ENCODE measurements at places on chromosomes 2 and 18.

DNA sequence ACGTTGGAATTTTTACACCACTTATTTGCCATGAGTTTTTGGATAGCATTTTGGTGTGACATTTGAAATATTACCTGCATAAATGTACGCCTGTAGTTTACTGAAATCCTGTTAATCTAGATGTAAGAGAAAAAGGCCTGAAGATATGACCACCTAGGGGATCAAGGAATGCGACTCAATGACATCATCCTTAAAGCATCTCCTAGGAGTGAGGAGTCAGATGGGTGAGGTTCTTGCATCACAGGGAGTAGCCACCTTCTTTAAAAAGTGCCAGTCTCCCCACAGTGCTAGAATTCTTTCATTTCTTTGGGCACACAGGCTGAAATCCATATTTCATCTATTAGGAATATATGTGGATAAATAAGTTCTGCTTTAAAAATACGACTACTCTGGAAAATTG is 34.5 kb downstream of the ADCYAP1 start:
- no peak for DNase-seq

GRCh38 chr2:46431481-46432235 is 47.7 kb upstream of the TMEM247 start:
- no peak for DNase-seq

DNA sequence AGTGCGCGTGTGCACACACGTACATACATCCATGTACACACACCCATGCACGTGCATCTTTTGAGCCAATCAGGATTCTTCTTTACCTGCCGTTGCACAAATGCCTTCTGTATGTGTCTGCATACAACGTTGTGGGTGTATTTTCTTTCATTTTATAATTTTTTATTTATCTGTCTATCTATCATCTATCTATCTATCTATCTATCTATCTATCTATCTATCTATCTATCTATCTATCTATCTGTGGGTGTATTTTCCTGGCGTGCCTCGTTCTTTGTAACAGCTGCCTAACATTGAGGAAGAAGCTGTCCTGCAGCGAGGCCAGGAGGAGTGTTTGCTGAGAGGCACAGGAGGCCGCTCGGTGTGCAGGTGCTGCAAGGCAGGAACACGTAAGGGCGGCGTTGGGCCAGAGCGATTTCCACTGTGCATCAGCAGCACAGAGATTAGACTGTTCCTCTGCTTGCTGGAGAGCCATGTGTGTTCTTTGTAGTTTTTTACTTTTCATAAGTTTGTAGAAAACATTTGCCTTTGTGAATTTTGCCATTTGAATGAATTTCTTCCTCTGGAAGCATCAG is 84.4 kb downstream of the DGKD start:
- DNase-seq: no peak

DNA sequence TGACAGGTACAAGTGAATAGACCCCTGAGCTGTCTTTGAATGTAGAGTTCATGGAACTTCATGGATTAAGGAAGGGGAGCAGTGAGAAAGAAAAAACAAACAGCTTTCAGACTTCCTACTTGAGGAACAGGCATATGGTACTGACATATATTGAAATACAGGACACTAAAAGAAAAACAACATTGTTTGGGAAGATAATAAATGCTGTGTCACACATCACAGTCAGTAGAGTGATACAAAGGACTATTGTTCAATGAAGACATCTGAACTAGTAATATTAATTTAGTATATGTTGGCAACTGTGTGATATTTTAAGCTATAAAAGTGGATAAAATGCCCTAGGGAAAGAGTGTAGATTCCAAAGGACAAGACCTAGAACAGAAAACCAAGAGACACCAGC is 3.3 kb downstream of the DSC2 start:
- DNase-seq: no peak

DNA sequence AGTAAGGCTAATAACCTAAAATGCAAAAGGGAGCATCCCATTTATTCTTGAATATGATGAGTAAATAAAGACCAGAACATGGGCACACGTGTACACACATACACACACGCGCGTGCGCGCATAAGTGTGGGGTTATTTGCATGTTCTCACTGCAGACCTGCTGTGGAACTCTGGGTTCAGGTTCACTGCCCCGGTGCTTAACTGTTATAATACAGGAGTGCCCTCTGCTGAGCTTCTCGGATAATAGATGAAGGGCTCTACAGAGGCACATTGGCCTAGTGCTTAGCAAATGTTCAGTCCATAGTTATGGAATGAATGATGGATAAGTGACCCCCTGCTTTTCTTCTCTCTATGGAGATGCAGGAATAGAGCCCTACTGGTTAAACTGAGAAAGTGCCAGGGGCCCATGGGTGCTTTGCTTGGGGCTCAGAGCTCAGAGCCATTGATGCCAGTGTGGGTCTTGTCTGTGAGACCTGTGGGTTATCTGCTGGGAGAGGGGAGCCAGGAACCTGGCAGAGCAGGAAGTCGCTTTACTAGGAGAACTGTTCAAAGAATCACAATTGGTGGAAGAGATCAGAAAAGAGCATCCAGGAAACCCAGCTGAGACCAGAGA is 3.6 kb upstream of the ARL4C start:
- peak; percentile 17 for DNase-seq

Data from erythroblast (primary cell).